Thyroid gland (tissue), 4 donors: ENCODE measurements at places on chromosomes 3 and 15.
A peak's percentile ranks its signal among the peaks of the same experiment; 100 is the strongest.

DNA sequence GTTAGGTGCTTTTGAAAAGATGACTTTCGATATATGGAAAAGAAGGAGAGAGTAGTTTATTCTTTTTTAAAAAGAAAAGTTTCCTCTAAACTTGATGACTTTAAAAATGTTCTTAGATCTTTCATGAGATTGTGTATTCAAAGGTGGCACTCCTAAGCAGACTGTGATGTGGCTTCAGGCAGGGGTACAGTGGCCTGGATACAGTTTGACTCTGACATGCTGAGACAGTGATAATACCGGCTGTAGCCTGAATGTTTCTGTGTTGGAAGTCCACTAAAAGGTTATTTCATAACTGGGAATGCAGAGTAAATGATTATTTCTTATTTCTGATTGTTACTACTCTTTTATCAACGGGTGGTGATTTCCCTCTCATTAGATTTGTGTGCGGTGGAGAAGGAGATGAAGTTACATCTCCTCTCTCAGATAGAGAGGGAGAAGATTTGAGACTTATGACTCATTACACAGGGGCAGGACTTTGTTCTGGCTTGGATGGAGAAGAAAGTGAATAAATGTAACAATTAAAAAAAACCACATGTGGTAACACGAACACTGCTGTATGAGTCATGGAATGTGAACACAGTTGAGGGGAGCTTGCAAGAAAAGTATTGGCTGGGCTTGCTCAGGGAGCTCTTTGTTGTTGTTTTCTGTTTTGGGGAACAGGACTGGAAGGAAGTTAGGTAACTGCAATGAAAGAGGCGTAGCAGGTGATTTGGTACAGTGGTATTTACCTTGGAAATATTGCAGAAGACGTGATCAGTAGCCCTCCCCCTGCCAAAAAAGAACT, 21.6 kb downstream of the SPTSSB start:
- DNase-seq, result no peak

- DNase-seq, result no peak
These were observed 68.7 kb downstream of the SRGAP3 start for GRCh38 chr3:9180764-9181117.

- DNase-seq, result no peak
These were observed 76.6 kb downstream of the SLC6A11 start for GRCh38 chr3:10892622-10893021.

GRCh38 chr3:57756528-57757401, 656 bp downstream of the SLMAP start:
- DNase-seq, result peak; percentile 50

DNA sequence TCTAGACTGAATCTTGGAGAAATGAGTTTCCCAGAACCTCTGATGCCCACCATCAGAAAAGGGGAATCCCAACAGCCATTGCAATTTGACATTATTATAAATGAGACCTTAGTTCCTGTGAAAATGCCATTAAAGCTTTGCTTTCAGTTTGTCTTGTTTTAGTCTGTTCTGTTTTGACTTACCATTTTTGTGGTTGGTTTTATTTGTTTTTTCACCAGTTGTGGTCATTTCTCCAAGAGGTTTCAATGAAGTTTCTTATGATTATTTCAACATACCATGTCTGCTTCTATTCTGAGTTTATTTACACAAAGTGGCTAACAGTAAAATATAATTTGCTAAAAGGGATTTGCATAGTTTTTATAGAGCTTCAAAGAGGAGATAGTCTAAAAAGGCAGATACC, 175.0 kb upstream of the MCTP2 start:
- DNase-seq, result no peak

DNA sequence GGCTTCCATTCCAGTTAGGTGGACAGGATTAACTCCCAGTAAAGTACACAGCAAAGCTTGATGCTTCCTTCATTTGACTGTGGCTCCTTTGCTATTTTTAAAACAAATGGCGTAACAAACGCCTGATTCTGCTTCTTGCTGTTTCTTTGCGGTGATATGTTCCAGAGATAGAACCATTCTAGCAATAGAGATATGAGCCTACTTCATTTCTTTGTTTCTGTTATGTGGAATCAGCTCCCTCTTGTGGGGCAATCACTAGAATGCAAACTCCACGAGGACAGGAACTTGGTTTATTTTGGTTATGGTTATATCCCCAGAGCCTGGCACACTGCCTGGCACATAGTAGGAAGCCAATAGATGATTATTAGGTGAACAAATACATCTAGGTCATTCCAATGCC, 122.6 kb upstream of the SLC6A11 start:
- DNase-seq, result no peak

GRCh38 chr15:36117296-36117787, 462.1 kb upstream of the CDIN1 start:
- no peak for DNase-seq

DNA sequence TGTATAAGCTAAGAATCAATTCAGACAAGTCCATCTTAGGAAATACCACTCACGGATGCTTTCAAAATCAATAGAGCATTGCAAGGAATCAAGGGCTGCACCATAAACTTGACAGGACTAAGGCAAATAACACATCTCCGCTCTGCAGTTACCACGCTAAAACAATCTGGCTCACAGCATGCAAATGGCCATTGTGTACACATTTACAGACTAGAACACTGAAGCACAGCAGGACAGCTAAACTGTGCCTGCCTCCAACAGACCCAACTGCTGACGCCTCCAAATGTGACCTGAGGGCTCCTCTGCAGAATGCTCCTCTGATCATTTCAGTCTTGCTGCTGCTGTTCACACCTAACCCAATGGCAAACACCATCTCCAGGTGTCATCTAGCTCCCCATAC, 104.3 kb downstream of the MEX3B start:
- DNase-seq, result no peak
